ENCODE measurements at places on chromosomes 2 and 18.

GRCh38 chr2:33529771-33530481 lies 53.5 kb downstream of the RASGRP3 start:
- no peak for DNase-seq

GRCh38 chr2:12087175-12087574 lies 340.7 kb downstream of the LPIN1 start:
- DNase-seq = no peak

DNA sequence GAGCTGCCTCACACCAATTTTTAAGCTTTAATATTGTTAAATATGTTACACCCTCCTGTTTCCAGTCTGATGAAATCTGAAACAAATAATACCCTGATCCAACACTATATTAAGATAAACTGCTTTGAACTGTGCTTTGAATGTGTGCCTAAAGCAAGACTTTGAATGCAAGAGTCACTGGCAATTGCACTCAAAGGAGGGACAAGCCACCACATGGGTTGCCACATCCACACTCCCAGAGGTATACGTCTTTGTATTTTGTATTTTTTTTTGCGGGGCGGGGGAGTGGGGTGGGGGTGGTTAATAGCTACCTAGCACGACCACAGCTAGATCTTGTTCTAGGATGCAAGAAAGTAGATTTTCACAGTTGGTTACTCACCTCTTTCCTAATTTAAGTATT lies 1.8 kb upstream of the ZEB2 start:
- DNase-seq = no peak

DNA sequence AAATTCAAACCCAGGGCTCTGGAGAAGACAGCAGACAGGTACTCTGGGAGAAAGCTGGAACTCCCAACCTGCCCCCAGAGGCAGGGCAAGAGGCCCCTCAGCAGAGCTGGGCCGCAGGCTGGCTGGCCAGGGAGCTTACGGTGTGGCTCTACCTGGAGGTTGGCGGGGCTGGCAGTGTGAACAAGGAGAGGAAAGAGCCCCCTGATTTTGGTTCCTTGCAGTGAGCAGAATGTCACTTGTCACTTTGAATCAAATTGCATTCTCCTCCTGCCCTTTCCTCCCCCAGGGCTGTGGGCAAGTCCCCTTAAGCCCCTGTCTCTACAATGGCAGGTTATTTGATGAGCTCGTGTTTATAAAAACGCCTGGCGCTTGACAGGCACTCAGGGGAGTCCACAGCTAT lies 32.6 kb downstream of the MYO7B start:
- no peak for DNase-seq

DNA sequence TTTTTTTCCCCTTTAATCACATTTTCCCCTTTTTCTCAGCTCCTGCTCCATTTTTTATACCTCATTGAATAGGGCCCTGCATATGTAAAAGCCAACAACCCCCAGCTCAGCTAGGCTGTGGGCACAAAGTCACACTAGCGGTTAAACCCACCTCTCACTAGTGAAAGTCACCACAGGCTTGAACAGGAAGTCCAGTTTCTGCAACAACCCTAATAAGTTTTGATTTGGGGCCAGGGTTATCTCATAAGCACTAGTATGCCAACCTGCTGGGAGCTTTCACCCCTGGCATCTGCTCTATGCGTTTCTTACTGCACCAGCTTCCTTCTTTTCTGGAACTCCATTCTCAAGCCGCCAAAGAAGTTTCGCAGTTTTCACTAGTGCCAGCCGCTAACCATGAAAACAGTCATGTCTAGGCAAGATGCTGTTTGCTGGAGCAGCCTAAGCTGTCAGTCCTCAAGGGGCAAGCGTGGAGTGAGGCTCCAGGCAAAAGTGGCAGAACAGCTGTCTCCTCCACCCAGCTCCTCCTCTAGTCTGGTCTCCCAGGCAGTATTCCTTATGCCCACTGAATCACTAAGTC lies 197.0 kb upstream of the MEIS1 start:
- DNase-seq = no peak
